ENCODE measurements at places on chromosomes 5 and 9.

- DNase-seq, result no peak
These were observed 92.3 kb downstream of the CAAP1 start for GRCh38 chr9:26800322-26800721.

- DNase-seq, result no peak
These were observed 140.5 kb downstream of the ENTREP1 start for GRCh38 chr9:69465473-69465872.

DNA sequence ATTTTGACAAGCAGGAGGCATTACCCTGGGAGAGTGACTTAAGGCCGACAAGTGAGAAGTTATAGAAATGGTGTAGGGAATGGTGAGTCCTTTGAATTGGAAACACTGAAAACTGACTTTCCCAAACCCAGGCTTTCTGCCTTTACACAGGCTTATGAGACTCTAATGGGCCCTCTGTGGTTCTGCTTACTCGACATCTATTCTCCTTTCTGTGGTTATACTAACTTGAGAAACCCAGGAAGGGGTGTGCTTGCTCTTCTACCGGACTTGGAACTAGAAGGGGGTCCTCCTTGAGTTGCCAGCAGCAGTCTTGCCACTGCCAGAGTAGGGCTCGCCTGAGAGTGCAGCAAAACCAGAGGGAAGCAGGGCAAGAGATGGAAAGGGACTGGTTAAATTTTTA is 63.3 kb downstream of the FYB1 start:
- no peak for DNase-seq

GRCh38 chr9:86783884-86784283 is 163.4 kb downstream of the GAS1 start:
- DNase-seq, result no peak

DNA sequence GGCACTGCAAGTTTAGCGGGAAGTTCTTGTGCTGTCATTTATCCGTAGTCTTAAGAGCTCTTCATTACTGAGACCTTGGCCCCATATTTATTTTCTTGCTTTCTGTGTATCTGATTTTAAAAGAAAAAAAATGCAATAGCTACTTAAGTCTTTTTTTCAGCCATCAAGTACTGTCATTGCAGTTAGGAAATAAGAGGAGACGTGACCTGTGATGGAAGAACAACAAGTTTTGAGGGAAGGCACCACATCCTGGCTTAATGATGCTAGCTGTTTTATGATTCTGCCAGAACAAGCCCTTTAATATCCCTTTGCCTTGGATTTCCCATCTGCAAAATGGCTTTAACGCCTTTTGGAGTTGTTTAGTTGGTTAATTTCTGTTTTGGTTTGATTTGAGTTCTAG is 3.8 kb downstream of the RGMB start:
- no peak for DNase-seq

DNA sequence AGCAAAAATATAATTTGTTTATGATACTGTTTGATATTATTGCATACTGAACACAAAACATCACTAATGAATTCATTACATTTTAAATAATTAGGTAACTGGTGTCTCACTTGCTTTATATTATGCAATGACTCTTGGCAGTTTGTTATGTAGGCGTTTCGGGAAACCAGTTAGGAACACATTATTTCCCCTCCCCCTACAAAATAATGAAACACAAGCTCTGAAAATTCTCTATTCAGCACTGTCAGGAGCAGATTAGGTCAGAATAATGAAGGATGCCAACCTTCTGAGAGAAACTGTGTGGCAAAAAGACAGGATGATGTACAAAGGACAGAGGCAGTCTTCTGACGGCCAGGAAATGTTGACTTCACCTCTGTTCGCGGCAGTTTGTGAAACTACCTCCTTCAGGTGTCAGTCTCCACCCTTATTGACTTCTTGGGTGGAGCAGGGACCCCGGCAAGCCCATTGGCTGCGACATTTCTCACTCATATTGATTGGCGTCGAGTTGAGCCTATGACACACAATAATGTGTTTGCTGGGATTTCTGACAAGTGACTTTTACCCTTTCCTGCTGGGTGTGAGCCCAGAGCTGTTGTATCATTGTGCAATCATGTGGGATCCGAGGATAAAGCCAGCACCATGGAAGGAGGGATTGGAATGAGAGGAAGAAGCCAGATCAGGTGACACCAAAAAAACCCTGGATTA is 33.9 kb downstream of the SH3PXD2B start:
- DNase-seq, result no peak

DNA sequence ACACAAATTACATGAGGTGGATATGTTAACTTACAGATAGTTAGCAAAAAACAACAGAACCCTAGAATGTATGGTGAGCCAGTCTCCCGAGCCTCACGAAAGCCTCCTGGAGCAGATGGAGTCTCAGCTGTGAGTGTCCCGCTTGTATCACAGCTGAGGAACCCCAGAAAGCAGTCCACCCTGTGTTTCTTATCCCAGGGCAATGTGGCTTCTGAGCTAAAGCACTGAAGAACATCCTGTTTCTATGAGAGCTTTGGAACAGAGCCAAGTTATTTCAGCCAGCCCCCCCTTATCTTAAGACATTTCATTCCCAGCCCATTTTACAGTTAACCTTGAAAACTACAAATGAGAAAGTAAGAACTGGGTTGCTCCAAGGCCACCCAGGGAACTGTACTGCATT is 1220.9 kb upstream of the CDH6 start:
- peak; percentile 24 for DNase-seq

DNA sequence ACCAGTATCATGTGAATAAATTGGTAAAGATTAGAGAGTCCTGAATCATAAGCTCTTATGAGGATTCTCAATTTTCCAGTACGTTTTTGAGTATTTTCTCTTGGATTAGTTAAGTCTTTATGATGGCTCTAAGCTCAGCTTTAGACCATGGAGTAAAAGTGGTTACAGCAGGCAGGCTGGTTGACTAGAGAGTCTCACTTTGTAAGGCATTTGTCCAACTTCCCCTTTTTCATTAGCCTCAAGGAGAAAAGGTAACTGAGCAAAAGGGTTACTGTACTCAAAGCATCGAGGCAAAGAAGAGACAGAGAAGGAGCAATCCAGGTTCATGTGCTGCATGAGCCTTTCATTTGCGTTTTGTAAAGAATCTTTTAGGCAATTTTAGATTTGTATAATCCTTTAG is 8.5 kb downstream of the NOP16 start:
- DNase-seq, result peak; percentile 43

DNA sequence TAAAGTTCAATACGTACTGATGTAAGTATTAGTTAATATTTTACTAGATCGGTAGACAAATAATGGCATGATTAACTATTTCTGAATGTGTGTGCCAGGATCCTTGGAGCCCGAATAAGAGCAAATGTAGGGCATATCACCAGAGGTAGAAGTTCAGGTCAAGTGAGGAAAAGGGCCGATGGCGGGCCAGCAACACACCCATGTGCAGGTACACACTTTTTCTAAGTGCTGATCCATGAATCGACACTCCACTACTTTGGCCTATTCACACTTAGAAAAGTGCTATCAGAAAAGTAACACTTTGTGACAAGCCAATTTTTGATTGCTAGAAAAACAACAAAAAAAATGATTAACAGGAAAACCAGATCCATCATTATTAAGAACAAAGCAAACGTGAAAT is 150.3 kb downstream of the AUH start:
- DNase-seq, result no peak

GRCh38 chr5:98772415-98773213 is 849 bp upstream of the RGMB start:
- no peak for DNase-seq

DNA sequence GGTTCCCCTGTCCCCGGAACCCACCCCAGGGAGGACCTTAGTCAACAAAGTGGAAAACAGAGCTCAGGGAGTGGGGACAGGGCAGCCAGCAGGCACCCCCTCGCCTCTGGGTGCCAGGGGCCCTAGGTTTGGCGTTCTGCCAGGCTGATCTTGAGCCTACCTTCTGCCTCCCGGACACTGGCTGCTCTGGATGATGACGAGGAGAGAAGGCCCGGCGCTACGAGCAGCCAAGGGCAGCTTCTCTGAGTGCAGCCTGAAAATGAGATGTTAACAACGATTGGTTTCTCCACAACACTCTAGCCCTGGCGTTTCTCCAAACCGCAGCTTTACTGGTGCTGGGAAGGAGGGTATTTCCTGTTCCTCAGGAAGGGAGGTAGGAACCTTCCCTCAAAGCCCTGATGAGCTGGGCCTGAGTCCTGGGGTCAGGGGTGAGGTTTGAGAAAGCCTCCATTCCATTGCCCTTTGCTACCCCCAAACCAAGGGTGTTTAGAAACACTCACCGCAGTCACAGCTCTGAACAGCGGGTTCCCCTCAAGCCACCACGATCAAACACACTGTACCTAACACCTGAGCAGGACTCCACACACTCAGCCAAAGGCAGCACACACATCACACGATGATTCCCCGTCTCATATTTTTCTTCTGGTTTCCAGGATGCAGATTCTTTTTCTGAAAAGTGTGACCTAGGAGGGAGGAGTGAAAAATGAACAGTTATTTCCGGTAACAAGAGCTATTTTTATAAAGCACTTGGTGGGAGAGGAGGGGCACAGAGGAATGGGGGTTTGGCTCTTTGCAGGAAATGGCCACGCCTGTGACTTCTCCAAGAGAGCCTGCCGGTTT is at the start of gene STING1:
TSS of gene STING1 (minus strand) at position 709 of the 840 bp plus-strand sequence. CDS start 1,054 bp downstream, outside the sequence.
- DNase-seq, result peak; percentile 97

- peak; percentile 73 for DNase-seq
These were observed 11.9 kb downstream of the CAPSL start for GRCh38 chr5:35926389-35927051.

DNA sequence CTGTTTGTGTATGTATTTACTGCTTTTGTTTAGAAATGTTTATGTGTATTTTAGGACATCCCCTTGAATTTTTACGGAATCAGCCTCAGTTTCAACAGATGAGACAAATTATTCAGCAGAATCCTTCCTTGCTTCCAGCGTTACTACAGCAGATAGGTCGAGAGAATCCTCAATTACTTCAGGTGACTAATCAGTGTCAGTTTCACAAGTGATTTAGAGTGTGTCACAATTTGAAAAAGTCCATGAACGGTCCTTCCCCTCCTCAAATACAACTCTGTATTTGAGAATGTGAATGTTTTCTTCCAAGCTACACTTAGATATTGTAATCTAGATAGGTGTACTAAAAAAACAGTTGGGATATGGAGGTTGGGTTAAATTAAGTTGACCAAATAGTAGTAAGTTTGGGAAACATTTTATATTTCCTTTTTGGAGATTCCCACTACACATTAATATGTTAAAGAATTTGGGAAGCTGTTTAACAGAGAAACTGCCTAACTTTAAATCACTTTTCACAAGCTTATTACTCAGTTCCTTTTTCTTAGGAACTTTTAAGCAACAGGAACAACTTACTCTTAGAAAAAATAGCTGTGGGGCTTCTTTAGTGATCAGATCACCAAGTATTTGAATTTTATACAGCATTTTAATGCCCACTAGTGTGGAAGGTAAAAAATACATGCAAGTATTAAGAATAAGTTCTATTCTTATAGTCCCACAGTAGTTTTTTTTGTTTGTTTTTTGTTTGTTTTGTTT is 40.9 kb downstream of the RAD23B start:
- DNase-seq, result no peak

DNA sequence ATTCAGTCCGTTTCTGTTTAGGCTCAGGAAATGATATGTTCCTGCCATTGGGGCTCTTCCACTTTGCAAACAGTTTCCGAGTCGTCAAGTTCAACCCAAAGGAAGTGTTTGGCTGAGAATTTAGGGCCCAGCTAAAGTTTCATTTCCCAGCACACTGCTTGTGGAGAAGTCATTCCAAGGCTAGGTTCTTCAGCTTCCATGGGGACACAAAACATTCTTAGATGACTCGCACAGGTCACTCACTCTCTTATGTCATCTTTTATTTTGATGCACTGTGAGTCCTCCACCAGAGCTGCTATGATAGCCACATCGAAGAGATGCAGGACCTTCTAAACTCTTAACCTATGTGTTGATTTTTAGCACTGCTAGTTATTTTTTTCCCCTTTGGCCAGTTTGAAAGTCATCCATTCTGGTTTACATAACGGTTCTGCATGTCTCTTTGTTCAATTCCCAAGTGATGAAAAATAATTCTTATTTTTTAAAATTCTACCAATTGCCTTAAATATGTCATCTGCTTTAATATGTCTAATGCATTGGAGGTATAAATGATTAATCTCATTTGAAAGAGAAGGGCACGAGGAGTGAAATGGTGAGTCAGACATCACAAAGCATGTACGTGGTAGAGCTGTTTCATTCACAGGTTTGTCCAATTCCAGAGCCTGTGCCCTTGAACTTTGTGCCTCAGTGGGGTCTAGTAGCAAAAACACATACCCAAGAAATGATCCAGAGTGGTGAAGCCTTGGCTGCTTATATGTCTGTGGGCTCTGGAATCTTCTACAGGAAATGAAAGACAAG is 84.3 kb downstream of the ZNF462 start:
- DNase-seq, result no peak

DNA sequence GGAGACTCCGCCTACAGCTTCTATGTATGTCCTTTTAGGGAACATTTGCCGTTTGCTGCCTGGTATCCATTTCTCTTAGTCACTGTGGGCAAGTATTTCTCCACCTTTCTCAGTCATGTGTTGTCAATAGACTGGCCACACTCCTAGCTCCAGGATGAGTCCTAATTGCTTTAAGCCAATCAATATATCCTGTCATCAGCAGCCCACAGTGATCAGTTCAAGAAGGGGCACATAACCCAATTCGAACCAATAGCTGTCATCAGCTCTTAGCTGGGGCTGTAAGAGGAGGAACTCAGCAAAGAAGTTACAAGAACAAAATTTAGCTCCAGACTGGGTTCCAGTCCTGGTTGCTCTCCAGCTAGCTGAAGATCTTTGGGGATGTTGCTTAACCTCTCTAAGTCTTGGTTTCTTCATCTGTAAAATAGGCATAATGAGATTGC is 70.7 kb upstream of the MAN2A1 start:
- peak; percentile 75 for DNase-seq

DNA sequence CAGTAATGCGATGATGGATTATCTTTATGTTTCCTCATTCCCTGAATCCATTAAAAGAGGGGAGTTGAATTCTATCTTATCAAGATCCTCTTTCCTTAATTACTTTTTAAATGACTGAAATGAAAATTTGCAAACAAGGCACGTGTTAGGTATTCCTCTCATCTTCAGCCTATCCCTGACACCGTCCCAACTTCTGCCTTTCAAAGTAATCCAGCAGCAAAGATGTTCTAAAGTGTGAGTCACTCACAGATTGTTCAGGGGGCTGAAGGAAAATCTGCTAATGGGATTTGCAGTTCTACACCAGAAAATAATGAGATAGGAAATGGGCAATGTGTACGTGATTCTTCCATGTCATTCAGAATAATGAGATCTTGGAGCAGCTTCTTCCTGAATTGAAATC is 403.0 kb downstream of the ARHGEF28 start:
- DNase-seq, result no peak

DNA sequence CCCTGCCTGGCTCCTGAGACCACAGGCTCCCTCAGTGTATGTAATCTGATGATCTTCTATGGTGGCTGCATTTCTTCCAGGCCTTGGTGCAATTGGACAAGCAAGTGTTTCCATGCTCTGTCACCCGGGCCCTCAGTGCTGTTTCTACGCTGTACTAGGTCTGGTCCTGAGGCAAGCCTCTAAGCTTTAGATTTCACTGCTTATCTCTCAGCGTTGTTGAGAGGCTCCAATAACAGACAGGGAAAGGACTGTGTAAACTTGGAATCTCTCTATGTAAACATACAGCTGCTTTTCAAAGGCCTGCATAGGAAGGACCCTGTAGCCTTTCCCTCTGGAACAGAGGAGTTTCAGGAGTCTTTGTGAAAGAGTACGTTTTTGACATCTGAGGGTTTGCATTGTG is 38.6 kb upstream of the NFIB start:
- DNase-seq, result no peak

- DNase-seq, result no peak
These were observed 466.4 kb downstream of the ZNF608 start for GRCh38 chr5:124280079-124280478.

GRCh38 chr9:130255631-130256134 is 9.9 kb upstream of the HMCN2 start:
- DNase-seq, result no peak

GRCh38 chr9:77601476-77602099 is 46.5 kb downstream of the GNA14 start:
- DNase-seq, result no peak

All from OCI-M1 (cell line).